HFF-Myc (cell line): ENCODE measurements at places on chromosomes 2 and 18.
A peak's percentile ranks its signal among the peaks of the same experiment; 100 is the strongest.

GRCh38 chr18:3816610-3817363, 366.8 kb downstream of the TGIF1 start:
- peak; percentile 49 for DNase-seq

- DNase-seq, result no peak
These were observed 36.5 kb downstream of the BCL2L11 start for GRCh38 chr2:111157071-111157661.

- DNase-seq, result no peak
These were observed 40.8 kb upstream of the MAPRE2 start for GRCh38 chr18:35000457-35000856.

- no peak for DNase-seq
These were observed 159.3 kb upstream of the GULP1 start for GRCh38 chr2:188132385-188132784.

DNA sequence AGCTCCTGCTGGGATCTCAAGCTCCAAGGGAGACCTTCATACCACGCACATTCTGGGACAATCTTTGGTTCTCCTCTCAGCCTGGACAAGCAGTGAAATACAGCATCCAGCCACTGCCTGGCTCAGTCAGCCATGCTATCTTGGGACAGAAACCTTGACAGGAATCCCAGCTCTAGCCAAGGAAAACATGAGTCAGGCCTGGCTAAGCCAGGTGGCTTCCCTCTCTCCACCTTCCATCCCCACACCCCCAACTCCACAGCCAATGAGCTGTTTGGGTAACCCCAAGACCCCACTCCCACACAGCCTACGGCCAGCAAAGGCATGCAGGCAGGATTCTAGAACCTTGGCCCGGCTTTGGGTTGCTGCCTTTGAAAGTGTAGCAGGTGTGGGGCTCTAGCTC, 64.9 kb downstream of the MCFD2 start:
- DNase-seq, result no peak

GRCh38 chr2:123644053-123644452, 381.0 kb upstream of the CNTNAP5 start:
- DNase-seq, result no peak

DNA sequence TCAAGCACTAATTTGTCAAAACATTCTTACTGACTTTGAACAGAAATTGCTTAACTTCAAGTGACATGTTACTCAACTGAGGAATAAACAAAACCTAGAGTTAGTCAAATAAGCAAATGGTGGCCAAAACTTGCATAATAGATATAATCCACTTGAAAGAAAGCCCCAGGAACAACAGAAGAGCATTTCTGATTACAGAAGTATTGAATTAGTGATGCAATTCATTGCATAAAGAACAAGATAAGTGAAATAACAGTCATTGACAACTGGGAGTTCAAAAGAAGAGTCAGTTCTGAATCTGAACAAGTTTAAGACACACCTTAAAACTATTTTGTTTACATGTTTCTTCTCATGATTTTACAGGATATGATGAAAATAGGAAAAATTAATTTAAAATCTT, 30.8 kb downstream of the COBLL1 start:
- no peak for DNase-seq

DNA sequence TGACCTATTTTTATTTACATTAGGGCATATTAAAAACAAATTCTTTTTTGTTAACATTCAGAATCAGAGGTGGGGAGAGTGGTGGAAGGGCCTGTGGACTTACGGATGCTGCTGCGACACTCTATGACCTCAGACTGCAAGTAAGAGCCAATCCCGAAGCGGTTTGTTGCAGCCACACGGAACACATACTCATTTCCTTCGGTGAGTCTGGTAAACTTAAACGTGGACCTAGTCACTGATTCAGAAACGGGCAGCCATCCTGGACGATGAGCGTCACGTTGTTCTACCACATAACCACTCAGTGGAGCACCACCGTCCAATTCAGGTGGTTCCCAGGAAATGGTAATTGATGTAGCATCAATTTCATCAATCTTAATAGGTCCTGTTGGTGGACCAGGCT, 61.9 kb downstream of the PLEKHA3 start:
- no peak for DNase-seq

- DNase-seq, result no peak
These were observed 36.8 kb downstream of the MOGAT1 start for GRCh38 chr2:222708274-222708710.

- DNase-seq, result no peak
These were observed 92.6 kb downstream of the RDH14 start for GRCh38 chr2:18467749-18468360.

GRCh38 chr2:44686561-44686960, 254.9 kb upstream of the SIX3 start:
- no peak for DNase-seq

DNA sequence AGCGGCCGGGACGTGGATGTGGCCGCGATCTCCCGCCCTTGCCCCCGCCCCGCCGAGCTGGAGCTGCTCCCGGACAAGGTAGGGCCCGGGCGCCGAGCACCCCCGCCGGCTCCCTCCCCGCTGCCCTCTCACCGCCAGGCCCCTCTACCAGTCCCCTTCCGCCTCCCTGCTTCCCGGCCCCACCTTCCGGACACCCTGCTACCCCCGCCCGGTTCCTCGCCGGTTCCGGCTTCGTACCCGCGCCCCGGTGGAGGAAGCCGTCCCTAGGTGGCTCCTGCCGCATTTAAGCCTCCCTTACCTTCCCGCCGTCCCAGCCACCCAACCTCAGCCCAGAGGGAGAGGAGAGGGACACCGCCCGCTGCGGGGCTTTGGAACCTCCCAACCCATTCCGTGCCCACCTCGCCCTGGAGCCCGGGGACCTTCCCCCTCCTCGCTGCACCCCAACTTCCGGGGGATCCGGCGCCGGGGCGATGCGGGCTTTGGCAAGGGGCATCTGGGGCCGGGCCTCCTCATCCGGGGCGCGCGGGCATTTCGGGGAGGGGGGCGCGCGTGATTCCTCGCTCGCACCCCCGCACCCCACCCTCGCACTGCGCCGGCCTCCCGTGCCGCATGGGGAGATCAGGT, 475 bp downstream of the B3GNT2 start:
- DNase-seq, result no peak

GRCh38 chr2:28748176-28748575, 3.5 kb upstream of the PPP1CB start:
- no peak for DNase-seq

GRCh38 chr2:3736112-3736511, 32.7 kb downstream of the DCDC2C start:
- no peak for DNase-seq

- no peak for DNase-seq
These were observed 33.8 kb downstream of the KCNS3 start for GRCh38 chr2:17912266-17912691.

DNA sequence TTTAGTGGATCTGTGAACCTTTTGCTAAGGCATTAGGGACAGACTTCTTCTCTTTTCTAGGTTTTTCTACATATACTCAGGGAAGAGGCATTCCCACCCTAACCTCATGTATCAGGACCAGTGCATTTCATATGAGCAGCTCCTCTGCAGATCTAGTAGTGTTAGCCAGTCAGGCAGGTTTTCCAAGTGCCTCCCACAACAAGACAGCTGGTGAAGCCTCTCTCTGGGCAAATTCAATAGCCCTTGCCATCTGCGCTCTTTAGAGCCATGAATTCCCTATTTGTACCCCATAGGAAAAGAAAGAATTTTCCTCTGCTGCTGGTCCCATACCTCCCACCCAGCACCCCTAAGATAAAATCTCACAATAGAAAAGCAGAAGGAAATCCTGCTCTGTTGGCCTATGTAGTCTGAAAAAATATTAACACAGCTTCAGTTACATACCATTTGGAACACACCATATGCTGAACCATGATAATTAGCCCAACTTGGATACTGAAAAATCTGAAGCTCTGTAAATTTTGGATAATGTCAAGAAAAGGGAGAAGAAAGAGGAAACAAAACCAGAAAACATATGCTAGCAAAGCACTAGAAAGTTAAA, 1354.6 kb upstream of the NRXN1 start:
- no peak for DNase-seq

GRCh38 chr2:217951091-217951490, 51.7 kb downstream of the TNS1 start:
- DNase-seq, result no peak

GRCh38 chr2:171703574-171704347, 16.5 kb downstream of the DYNC1I2 start:
- peak; percentile 22 for DNase-seq

- DNase-seq, result no peak
These were observed 19.5 kb downstream of the WIPF1 start for GRCh38 chr2:174577967-174578589.

DNA sequence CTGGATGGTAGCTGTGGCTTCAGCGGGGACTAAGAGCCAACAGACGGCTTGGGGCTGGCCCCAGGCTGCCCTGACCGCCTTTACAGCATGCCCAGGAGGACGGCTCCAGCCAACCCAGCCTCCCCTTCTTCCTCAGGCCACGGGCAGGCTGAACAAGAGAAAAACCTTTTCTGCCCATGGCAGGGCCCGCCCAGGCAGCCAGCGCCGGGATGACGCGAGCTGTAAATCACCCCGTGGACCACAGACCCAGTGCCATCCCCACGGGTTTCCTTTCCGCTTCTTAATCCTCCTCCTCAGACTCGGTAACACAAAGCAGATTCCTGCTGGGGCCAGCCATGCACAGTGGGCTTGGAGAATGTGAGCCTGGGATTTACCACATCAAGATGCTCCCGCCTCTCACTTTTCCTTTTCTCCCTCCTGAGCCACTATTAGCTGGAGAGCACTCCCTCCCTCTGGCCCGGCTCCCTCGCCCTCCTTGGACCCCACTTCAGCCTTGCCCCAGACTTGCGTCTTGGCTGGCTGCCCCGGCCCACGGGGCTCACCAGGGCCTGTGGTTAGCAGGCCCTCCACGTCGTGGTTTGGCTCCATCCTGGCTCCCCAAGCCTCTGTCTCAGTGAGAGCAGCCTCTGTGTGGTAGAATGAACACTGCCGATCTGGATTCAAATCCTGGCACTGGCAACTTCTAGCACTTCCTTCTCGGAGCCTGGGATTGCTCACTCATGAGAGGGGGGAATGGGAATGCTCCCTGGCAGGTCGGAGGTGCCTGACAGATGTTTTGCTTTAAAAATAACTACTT, 31.4 kb downstream of the ATOH8 start:
- DNase-seq, result peak; percentile 25

DNA sequence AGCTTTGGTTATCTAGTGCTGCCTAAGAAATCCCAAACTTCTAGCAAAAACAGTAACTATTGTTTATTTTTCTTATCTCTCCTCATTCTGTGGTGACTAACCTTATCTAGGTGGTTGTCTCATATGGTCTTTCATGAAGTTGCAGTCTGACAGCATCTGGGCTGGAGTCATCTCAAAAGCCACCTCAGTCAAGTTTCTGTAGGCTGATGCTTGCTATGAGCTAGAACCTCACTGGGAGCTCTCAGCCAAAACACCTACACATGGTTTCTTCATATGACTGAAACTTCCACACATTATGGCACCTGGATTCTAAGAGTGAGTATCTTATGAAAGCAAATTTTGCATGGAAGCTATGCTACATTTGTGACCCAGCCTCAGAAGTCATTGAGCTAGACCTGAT, 596.4 kb upstream of the VRK2 start:
- no peak for DNase-seq

GRCh38 chr2:4898706-4899105, 793.5 kb upstream of the SOX11 start:
- DNase-seq, result no peak

DNA sequence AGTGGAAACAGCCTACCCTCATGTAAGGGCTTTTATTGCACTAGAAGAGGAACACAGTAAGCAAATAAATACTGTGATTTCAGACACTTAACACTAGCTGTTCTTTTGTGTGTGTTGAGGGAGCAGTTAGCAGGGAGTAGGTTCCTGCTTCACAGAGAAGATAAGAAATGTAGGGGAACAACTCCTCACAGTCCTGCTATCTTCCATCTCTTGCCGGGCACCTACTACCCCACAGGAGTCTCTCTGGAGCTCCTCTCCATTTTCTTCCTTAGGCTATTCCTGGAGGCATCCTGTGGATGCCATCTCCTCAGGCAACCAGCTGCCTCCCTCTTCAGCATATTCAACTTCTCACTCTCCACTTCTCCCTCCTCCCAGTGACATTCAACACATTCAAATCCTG, 145.0 kb downstream of the SRBD1 start:
- DNase-seq, result no peak
